Eye (tissue), 1 donor: ENCODE measurements at places on chromosomes 16 and 17.

DNA sequence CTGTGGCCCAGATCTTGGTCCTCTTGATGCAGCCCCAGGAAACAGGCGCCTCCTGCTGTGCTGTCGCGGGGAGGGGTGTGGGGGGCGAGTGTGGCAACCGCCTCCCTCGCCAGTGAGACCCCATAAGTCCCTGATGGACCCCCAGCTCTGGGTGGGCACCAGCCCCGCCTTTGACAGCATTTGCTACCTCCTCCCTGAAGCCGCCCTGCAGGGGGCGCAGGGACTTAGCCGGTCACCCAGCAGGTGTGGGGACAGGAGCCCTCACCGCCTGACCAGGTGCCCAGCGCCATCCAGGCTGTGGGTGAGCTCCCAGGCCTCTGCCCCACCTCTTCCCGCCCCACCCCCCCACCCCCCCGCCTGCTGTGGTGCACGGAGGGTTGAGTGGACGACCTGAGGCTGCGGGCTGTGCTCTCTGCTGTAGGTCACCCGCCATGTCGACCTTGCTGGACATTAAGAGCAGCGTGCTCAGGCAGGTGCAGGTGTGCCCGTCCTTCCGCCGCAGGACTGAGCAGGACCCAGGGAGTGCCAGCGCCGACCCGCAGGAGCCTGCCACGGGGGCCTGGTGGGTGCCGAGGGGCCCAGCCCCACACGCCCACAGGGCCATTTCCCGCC lies 4.8 kb downstream of the BAIAP3 start:
- no peak for DNase-seq

- DNase-seq = no peak
These were observed 13.0 kb downstream of the GPR142 start for GRCh38 chr17:74380086-74380958.

- DNase-seq = peak; percentile 58
These were observed 2.1 kb downstream of the CFAP20 start for GRCh38 chr16:58127033-58127556.

- peak; percentile 56 for DNase-seq
These were observed 12.6 kb downstream of the KCTD2 start for GRCh38 chr17:75059369-75060345.

DNA sequence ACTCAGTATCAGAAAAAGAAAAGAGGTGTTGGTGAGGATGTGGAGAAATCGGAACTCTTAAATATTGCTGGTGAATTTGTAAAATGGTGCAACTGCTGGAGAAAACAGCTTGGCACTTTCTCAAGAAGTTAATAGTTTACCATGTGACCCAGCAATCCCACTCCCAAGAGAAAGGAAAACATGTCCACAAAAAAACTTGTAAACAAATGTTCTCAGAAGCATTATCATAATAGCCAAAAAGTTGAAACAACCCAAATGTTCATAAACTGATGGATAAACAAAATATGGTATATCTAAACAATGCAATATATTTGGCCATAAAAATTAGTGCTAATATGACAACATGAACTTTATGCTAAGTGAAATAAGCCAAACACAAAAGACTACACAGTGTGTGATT lies 2.6 kb upstream of the MAPK7 start:
- DNase-seq = no peak

DNA sequence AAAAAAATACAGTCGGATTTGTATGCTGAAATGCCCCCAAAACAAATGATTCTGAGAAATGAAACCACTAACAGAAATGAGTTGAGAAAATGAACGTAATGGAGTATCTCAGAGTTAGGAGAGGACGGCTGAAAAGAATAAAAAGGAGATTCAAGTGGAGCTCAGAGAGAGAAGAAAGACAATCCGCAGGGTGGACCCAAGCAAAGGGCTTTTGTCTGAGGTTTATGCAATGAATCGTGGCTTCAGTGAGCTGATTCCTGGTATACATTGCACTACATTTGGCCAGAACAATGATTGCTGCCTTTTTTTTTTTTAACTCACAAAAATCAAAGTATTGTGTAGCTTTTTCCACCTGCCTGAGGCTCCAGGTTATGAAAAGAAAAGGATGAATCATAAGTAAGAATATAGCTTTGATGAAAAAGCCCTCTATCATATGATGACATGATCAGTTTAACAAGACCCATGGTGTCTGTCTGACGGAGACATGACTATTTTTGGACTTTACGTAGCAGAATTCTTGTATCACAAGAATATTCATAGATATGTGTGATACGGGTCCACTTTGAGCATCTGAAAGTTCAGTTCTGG lies 4.4 kb upstream of the MED9 start:
- no peak for DNase-seq

DNA sequence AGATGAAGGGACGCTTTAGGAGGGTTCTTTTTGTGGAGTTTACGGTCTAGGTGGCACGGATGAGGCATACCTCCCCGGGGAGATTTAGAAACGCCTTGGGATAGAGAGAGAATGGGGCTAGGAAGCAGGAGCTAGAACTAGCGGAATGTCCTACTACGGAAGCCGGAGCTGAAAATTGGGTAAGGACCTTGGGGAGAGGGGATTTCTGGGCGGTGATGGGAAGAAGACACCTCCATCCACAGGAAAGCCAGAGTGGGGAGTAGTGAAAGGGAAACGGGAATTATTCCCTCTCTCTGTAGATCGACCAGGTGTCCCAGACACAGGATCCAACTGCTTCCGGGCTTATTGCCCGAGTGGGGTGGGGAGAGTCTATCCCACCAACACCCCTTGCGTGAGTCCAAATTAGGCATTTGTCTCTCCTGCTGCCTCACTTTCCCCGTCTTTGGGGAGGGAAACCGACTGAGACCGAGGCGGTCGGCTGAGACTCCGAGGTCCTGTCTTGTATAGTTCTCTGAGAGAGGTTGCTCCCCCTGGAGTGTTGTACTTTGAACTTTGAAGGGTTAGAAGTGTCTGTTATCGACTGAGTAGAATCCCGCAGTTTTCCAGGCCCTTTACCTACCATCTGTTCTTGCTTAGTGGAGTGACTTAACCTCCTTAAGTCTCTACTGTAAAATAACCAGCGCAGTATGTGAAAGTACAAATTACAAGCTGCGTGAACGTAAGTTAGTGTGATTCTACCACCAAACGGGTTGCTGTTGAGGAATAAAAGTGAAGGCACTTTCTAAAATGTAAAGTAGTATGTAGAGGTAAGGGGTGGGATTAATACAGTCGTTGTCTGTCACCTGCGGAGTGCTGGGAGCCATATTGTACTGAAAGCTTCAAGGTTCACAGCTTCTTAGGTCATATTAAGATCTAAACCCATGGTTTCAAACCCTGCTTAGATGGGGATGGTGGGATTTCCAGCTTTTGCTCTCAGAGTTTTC lies 1.0 kb downstream of the RSPRY1 start:
- DNase-seq = peak; percentile 79

DNA sequence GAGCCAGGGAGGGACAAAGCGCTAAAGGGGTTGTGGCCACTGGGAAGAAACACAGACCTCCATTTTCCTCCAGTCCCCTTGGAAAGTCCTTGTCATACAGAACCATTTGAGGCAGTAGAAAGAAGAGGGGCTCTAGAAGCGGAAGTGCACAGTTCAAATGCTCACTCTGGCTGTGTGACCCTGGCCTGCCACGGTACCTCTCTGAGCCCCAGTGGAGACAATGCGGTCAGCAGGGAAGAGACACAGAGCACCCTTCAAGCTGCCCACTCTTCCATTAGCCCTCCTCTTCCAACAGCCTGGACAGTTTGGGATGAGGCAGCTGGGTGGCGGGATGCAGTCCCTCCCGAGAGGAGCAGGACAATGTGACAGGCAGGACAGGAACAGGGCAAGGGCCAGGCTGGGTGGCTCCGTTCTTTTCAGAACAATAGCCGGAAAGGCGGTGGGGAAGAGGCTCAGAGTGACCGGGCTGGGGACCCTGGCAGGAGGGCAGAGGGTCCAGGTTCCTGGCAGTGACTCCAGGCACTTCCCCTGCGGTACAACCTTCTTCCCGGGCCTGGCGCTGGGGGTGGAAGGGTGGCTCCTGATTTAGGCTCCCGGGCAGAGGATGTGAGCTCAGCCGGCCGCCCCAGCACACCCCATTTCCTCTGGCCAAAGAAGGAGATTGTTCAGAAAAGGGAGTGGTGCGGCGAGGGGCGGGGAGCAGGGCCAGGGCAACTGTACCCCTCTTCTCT lies 5.6 kb downstream of the CASKIN2 start:
- DNase-seq = no peak

DNA sequence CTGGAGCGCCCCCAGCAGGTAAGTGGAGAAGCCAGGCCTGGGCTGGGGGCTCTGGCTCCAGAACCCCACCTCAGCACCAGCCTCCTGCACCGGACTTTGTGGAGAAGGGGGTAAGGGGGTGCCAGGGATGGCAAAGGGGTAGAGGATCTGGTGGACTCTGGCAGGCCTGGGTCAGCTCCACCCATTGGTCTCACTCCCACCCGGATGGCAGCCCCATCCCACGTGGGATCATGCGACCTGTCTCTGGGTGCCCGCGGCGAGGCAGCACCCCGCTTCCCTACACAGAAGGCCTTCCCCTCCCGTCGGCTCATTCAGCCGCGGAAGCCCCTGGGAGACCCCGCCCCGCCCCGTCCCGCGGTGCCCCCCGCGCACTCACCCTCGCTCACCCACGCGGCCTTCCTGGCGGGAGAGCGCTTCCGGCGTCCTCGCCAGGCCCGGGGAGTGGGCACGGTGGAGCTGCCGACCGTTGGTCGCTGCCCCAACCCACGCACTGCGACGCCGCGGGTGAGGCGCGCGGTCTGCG lies 498 bp upstream of the PLEKHG4 start:
- DNase-seq = peak; percentile 53

DNA sequence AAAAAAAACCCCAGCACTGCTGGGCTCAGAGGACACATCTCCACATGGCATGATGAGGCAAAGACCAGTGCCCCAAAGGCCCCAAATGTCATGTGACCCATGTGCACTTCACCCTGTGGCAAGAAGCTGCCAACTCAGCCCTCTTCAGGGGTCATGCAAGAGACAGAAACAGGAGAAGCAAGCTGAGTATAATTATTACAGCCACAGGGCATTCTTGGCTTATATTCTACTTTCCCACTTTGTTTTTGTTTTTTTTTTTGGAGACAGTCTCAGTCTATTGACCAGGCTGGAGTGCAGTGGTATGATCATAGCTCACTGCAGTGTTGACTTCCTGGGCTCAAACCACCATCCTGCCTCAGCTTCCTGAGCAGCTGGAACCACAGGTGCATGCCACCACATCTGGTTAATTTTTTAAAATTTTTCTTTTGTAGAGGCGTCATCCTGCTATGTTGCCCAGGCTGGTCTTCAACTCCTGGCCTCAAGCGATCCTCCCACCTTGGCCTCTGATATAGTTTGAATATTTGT lies 32.7 kb upstream of the LITAF start:
- no peak for DNase-seq

DNA sequence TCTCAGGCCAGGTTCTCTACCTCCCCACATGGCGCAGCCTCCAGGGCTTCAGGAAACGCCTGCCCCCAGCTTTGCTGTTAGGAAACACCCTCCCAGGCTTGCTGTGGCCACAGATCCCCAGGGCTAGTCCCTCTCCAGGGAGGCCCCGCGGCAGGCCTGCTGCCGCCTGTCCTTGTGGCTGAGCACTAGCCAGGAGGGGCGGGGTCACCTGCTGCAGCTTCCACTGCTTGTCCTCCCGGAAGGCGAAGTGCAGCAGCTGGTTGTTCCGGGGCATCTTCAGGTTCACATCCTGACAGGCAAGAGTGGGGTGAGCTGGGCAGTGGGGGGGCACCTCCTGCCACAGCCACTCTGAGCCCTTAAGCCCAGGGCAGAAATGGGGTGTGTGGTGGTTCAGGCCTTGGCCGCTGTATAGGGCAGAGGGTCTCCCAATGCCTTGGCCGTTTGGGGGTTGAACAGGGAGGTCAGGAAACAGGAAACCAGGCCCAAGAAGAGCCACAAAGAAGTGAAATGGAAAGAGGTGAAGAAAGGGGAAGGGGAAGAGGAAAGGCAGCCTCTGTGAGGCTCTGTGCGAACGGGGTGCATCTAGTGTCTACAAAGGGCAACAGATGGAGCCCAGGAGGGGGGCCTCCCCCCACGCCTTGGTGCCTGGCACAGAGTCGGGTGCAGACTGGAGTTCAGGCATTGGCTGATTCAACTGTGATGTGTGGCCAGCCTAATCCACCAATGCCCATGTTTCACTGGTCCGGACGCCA lies 2.0 kb downstream of the ROGDI start:
- no peak for DNase-seq

- peak; percentile 95 for DNase-seq
These were observed at the start of gene NDRG4 for GRCh38 chr16:58499615-58500351. Gene NDRG4 (plus strand): TSS chr16:58500143. CDS start chr16:58500249, 106 bp downstream.

DNA sequence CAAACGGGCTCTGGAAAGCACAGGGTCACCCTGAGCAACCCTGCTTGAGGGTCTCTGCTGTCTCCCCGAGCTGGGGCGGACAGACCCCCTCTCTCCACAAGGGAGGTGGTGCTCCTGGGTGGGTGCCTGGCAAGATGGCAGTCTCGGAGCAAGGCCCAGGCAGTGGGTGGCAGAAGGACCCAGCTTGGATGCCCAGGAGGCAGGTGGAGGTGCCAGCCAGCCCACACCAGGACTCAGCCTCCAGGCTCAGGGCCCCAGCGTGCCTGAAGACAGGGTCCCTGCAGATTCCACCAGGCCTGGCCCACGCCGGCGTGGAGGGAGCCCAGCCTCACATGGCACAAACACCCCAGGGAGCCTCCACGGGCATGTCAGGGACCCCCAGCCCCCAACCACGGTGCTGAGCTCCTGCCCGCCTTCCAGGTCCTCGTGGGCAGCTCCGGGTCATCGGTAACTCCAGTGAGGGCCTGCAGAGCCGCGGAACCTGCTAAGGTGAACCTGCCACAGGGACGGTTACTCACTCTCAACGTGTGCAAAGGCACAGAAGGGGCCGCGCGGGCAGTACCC lies 20.8 kb downstream of the UNKL start:
- DNase-seq = no peak

GRCh38 chr16:80547145-80547544 lies 6.4 kb downstream of the DYNLRB2 start:
- DNase-seq = no peak

GRCh38 chr17:29560316-29560715 lies 6.5 kb downstream of the ABHD15 start:
- peak; percentile 49 for DNase-seq

GRCh38 chr16:20089246-20089965 lies 15.7 kb upstream of the GPR139 start:
- DNase-seq = no peak

GRCh38 chr17:82965371-82965770 lies 114.0 kb upstream of the METRNL start:
- no peak for DNase-seq

DNA sequence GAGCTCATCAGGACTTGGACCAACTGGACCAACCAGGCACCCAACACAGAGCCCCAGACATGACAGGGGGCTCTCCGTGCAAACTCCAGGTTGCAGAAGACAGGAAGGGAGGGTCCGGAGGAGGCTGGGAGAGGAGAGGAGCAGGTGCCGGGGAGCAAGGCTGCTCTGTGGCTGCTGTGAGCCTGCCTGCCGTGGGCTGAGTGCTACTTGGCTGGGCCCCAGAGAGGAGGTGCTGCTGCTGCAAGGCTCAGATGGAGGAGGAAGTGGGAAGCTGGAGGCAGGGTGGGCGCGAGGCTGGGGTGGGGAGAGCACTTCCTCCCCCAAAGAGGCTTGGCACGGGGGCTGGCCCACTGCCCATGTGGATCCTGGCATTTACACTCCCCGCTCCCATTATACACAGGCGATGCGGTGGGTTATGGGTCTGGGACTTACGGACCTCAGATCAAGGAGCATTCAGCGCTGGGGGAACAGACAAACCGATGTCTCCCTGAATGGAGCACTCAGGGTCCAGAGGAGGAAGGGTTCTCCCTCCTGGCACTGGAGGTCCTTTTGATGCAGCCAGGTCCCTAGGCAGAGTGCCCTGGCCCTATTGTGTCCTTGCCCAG lies 15.9 kb downstream of the EPOP start:
- no peak for DNase-seq
